GM06990 (cell line): ENCODE measurements at places on chromosomes 5 and 9.

- no peak for DNase-seq
Measured at GRCh38 chr9:118091711-118092500, 387.7 kb downstream of the TLR4 start.

DNA sequence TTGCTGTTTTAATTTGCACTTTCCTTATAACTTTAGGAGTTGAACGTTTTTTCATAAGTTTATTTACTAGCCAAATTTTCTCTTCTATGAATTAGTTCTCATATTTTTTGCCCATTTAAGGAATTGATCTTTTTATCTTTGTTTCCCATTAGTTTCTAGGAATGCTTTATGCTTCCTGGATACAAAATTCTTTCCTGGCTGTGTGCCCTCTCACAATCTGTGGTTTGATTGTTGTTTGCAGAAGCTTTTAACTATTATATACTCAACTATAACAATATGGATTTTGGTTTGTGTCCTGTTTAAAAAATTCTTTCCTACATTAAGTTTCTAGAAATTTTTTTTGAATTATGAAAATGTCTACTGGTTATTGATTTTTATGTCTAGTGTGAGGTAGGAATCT lies 206.3 kb downstream of the CSNK1G3 start:
- DNase-seq, result no peak

GRCh38 chr5:170634256-170634990 lies 130.6 kb downstream of the KCNIP1 start:
- DNase-seq, result no peak

DNA sequence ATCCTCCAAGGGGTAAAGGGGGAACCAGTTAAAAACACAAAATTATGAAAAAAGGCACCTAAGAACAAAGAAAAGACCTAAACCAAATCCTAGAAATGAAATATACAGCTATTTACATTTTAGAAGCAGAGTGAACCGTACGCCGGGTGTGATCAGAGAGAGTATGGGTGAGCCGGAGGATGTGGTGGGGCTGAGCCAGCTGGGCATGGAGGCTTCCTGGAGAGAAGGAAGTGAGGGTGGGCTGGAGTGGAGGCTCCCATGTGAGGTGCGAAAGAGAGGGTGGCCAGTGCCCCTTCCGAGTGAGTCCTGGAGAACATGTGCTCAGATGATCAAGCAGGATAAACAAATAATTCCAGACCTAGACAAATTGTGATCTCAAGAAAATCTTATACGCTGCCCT lies 111.6 kb downstream of the CACNA1B start:
- DNase-seq, result no peak

GRCh38 chr9:37148181-37148580 lies 27.8 kb downstream of the ZCCHC7 start:
- DNase-seq, result no peak

GRCh38 chr9:123336449-123336848 lies 19.5 kb upstream of the CRB2 start:
- DNase-seq, result no peak

GRCh38 chr5:95884017-95884325 lies 61.4 kb upstream of the GLRX start:
- DNase-seq, result no peak

GRCh38 chr9:77763566-77763965 lies 115.4 kb upstream of the GNA14 start:
- no peak for DNase-seq

- no peak for DNase-seq
Measured at GRCh38 chr5:125277494-125278154, 531.2 kb upstream of the ZNF608 start.

DNA sequence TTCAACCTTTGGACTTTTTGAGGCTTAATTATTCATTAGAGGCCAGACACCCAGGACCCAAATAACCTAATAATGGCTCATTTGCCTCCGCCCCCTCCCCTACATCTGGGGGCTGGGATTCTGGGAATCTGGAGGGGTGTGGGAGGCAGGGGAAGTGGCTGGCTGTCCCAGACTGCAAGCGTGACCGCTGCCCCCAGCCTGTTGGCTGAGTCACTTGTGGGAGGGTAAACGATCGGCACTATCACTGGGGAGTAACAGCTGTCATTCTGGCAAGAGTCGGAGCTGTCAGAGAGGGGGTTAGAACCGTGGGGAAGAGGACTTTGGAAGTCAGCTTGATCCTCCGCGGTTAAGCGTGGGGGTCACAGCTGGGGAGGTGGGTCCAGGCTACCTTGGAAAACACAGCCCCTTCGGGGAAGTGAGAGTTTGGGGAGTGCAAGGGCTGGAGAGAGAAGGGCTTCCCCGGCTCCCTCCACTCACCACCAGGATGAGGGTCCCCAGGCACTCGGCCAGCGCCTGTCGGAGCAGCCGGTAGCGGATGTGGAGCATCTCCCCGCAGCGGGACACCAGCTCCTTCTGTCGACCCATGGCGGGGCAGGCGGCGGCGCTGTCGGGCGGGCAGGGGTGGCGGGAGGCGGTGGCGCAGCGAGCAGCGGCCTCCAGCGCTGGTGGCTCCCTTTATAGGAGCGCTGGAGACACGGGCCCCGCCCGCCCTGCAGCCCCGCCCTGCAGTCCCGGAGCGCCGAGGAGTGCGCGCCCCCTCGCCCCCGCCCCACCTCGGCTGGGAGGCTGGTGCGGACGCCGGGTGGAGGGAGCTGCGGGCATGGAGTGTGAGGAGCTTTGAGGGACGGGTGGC lies at the start of gene AQP3:
TSS of gene AQP3 (minus strand) at position 648 of the 853 bp plus-strand sequence. CDS start at position 585, 63 bp downstream.
- peak; percentile 57 for DNase-seq

GRCh38 chr5:41863871-41864486 lies 6.2 kb downstream of the OXCT1 start:
- DNase-seq, result no peak

DNA sequence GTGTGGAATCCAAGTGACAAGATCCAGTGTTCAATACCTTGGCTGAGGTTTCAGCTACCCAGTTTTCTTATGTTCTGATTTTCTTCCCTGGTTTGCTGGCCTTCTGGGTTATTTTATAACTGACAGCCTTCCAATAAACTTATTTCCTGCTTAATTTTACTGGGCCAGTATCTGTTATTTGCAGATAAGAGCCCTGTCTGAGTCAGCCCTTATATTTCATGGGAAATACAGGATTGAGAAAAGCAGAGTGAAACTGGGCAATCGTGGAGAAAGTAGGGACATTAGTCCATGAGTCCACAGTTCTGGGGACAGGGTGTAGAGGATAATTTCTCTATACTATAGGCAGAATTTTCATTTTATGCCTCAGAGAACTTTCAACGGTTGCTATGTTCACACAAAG lies 32.3 kb downstream of the TMEM167A start:
- no peak for DNase-seq

GRCh38 chr5:55917402-55918086 lies 66.4 kb downstream of the IL31RA start:
- no peak for DNase-seq

GRCh38 chr5:168165977-168166376 lies 125.5 kb upstream of the WWC1 start:
- no peak for DNase-seq

DNA sequence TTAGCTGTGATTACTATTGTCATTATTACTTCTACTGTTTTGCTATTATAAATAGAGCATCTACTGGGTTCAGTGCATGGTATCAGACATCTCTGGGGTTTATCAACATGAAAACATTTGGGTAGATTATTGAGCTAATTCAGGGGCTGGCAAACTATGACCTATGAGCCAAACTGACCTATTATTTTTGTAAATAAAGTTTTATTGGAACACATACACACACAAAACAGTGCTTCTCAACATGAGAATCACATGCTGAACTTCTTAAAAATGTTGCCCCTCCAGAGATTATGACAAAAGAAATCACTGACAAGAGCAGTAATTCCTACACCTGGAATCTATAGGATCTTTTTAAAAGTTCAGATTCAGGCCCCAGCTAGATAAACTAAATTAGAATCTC lies 30.4 kb downstream of the SLC31A2 start:
- DNase-seq, result no peak

GRCh38 chr9:105390871-105391270 lies 57.0 kb upstream of the FSD1L start:
- no peak for DNase-seq

- no peak for DNase-seq
Measured at GRCh38 chr9:129259375-129259774, 81.3 kb upstream of the IER5L start.

DNA sequence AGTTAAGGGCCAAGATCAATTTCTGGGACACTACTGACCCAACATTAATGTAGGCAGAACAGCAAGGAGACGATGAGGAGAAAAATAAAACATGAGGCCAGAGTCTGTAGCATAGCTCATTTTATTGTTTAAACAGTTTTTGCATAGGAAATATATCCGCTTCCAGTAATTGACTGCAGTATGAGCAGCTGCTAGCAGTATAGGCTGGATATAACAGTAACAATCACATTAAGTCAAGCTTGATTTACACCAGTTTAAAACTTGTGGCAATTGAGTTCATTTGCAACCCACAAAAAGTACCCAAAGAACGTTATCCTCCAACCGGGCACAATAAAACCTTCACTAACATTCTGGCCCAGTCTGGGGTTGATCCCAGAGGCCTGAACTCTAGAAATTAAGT lies 232.2 kb downstream of the NFIB start:
- DNase-seq, result no peak

DNA sequence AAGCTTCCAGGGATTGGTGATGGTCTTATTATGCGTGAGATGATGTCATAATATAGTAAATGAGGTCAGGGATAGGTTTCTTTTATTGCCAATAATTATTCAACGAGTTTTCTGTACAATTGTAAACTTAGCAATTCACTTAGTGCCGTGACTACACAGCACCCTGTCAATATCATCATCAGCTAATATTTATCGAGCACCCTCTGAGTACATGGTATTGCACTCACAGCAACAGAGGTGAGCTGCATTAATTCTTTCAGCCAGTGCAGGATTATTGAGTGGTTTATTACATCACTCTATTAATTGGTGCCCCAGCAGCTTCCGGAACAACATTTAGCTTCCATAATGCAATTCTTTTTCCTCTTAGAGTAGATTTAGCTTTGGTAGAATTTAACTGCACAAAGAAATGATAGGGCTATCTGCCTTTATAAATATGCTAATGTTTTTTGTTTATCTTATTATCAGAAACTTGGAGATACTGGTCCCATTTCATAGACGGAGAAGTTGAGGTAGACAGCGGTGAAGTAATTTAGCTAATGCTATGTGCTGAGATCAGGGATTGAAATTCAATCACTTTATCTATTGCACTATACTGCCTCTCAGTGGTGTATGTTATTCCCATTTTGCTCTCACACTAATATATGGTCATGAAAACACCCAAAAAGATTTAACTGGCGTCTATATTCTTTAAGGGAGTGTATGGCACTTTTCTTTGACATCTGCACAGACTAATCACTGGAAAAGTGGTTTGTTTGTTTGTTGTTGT lies 726.1 kb upstream of the WWC1 start:
- no peak for DNase-seq

GRCh38 chr5:16780325-16780724 lies 155.8 kb downstream of the MYO10 start:
- no peak for DNase-seq

DNA sequence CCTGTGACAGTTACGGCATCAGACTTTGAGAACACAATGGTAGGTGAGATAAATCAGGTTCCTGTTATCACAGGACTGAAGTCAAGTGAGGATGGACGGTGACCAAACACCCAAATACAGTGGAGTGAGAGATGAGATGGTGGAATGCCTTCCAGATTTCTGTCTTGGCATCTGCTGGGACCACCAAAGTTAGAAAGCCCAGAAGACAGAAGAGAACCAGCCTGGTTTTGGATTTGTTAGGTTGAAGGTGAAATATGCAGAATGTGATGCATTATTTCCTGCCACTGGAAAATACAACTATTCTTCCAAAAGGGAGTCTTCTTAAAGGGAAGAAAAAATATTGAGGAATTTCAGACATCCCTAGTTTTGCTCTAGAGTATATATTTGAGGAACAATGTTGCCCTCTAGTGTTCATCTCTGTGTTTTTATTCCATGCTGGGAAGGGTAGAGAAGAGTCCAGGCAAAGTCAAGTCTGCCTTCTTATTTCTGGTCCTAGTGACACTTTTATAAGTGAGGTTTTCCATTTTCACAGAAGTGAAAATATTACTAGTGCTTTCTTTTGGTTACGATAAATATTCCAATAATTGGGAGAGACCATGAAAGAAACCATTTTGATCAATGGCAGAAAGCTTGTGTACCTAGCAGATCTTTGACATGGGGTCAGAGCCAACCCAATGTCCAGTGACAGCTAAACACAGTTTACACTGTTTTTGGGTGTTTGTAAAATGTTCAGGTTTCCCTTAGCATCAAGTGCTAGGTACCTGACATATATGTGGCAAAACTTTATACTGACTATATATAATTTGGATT lies 142.3 kb upstream of the ANKH start:
- DNase-seq, result no peak

- peak; percentile 64 for DNase-seq
Measured at GRCh38 chr5:36875051-36875789, 1.3 kb upstream of the NIPBL start.

DNA sequence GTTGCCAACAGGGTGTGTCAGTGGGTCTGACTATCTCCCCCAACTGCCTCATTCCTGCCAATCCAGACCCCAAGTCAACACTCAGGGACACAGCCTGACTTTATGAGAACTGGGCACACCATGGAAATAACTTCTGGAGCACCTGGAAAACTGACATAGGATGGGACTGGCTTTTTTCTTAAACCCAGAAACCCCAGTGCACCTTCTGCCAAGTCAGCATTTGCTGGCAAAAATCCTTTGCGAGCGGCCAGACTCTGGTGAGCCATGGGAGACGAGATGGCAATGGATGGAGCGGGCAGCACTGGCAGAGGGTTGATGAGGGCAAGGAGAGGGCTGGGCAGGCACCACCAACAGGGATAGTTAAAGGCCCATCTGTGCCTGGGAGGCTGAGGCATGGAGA lies 114.4 kb upstream of the OSMR start:
- DNase-seq, result no peak

GRCh38 chr5:127411381-127411780 lies 106.1 kb upstream of the PRRC1 start:
- no peak for DNase-seq

DNA sequence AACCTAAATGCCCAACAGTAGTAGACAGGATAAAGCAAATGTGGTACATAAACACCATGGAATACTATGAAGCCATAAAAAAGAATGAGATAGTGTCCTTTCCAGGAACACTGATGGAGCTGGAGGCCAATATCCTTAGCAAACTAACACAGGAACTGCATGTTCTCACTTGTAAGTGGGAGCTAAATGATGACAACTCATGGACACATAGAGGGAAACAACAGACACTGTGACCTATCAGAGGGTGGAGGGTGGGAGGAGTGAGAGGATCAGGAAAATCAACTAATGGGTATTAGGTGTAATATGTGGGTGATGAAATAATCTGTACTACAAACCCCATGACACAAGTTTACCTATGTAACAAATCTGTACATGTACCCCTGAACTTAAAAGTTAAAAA lies 505.7 kb downstream of the RAB3C start:
- DNase-seq, result no peak

DNA sequence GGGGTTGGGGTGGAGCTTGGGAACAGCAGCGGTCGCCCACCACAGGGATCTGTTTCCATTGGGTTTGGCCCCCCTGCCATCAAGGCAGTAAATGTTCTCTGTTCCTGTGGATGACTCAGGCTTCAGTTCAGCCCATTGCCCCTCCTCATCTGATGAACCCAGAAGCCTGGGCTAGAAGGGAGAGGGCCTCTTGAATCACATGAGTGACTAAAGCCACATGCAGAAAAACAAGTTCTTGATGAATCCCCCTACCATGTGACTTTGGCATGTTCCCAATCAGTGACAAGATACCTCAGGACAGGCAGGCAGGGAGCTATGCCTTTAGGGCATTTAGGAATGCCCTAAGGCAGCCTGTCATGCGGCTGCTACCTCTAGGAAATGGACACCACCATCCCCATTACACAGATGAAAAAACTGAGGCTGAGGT lies 2.5 kb downstream of the SH3PXD2B start:
- no peak for DNase-seq

- DNase-seq, result no peak
Measured at GRCh38 chr9:17229945-17230560, 95.2 kb downstream of the CNTLN start.
